Stimulated activated CD4-positive, alpha-beta T cell treated with anti-CD3 and anti-CD28 coated beads, Interleukin-12 subunit alpha, Interleukin-12 subunit beta, amount 100 ng/mL, for 24 hours (primary cell): ENCODE measurements at places on chromosomes 2 and 18.

DNA sequence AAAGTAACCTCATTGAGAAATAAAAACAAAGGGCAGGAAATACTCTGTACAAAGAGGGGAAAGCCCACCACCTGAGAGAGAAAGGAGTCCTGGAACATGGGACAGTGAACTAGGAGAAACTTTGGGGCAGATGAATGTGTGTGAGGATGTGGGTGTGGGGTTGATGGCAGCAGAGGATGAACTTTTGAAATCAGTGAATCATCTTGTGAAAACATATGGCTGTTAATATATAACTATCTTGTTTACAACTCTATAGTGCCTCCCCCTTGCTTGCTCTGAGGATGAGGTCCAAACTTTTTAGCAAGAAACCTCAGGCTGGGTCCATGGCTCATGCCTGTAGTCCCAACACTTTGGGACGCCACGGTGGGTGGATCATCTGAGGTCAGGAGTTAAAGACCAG lies 171.8 kb upstream of the LHCGR start:
- no peak for DNase-seq

- no peak for DNase-seq
Measured at GRCh38 chr2:6957031-6957714, 40.0 kb downstream of the RNF144A start.

GRCh38 chr2:64283641-64284361 lies 139.6 kb upstream of the PELI1 start:
- DNase-seq, result no peak

DNA sequence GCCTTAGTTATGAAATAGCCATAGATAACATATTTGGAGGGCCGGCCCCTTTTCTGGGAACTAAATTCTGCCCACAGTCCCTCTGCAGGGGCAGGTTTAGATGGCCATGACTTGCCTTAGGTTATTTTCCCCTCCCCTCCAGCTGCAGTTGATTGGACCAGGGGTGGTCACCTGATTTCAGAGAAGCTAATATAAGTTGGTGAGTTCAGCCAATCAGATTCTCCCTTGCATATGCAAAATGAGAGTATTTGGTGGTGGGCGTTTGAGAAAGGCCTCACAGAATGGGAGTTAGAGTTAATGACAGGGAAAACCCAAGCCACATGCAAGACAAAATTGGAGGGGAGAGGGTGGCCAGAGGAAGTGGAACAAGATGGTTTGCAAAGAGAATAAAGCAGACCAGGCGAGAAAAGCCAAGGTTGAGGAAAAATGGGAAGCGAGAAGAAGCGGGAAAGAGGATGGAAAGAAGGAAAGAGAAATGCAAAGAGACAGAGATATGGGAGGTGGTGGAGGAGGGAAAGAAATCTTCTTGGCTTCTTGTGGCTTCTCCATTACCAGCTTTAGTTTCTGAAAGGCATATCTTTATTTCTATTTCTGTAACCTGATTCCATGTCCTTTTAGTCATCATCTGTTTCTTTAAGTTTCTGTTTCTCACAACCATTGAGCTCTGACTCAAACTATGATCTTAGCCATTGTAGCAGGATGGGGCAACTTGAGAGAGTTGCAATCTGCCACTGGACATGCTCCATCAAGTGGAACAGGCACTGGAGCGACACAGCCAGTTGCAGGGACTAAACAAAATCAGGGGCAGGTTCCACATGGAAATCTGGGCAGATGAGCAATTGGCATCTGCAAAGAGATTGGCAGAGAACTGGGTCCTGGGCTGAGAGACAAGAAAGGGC lies 108.1 kb upstream of the SIX3 start:
- DNase-seq, result no peak
